Spleen (tissue), 13 donors: ENCODE measurements at places on chromosomes 3 and 15. TPM values are rescaled to one million over a fixed set of nuclear protein-coding genes. Genes with fewer than 3 reads are reported as not detected.

DNA sequence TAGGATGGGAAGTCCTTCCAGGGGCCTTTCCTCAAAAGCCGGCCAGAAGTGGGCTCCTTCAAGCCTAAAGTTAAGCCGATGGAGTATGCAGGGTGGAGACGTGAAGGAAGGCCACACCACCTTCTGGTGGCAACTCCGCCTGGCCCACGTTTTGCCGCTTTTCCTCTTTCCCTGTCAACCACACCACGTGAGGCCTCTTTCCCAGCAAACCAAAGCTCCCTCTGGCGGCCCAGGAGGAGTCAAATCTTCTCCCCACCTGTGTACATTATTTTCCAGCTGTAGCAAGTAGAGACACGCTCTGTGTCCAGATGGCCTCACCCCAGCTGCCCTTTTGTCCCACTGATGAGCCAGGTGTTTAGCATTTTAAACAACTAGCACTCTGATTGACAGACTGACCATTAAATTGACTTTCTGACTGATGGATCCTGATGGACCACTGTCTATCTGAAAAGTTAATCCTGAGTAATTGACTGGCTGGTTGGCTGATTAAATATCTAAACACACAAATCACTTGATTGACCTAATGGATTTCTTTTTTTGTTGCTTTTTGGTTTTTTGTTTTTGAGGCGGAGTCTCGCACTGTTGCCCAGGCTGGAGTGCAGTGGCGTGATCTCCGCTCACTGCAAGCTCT, 59.6 kb upstream of the ZBTB38 start:
- peaks cover 5% of the 10 kb centered on the region for H3K4me1 ChIP-seq
- H3K36me3 ChIP-seq: no peaks in the 10 kb centered on the region
- DNase-seq: no peak
- H3K27me3 ChIP-seq: no peaks in the 10 kb centered on the region
- no peak overlapping the region for H3K27ac ChIP-seq
- H3K4me3 ChIP-seq: no peak overlapping the region

The FOXL2 gene
- not detected for polyA plus RNA-seq

DNA sequence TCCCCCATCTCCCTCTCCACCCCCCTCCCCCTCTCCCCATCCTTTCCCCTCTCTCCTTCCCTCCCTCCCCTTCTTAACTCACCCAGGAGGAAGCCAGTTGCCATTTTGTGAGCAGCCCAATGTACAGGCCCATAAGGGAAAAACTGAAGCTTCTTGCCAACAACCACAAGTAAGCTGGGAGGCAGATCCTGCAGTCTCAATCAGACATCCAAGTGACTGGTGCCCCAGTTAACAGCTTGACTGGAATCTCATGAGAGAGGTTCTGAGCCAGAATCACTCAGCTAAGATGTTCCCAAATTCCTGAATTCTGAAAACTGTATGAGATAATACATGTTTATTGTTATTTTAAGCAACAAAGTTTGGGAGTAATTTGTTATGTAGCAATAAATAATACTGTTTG, 90.7 kb downstream of the C3orf70 start:
- no peak overlapping the region for H3K27ac ChIP-seq
- DNase-seq: no peak

The SCN5A gene
- 0.02 TPM for polyA plus RNA-seq

DNA sequence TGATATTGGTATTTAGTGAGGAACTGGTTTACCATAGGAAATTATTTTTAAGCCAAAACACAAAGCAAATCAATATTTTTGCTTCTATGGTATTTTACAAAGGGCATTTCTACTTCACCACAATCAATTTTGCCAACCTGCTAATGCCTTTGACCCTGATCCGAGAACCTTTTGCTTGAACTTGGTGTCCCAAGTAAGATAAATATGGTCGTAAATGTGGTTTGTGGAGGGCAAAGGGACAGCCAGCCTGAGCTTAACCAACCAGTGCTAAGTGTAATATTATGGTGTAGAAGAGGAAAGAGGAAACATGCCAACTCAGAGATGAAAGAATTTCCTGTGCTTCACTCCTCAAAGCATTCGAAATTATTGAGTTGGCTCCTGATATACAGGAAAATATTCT, 148.4 kb downstream of the C3orf38 start:
- H3K4me3 ChIP-seq: no peak overlapping the region
- no peak overlapping the region for H3K27ac ChIP-seq
- no peaks in the 10 kb centered on the region for H3K4me1 ChIP-seq
- no peaks in the 10 kb centered on the region for H3K36me3 ChIP-seq

DNA sequence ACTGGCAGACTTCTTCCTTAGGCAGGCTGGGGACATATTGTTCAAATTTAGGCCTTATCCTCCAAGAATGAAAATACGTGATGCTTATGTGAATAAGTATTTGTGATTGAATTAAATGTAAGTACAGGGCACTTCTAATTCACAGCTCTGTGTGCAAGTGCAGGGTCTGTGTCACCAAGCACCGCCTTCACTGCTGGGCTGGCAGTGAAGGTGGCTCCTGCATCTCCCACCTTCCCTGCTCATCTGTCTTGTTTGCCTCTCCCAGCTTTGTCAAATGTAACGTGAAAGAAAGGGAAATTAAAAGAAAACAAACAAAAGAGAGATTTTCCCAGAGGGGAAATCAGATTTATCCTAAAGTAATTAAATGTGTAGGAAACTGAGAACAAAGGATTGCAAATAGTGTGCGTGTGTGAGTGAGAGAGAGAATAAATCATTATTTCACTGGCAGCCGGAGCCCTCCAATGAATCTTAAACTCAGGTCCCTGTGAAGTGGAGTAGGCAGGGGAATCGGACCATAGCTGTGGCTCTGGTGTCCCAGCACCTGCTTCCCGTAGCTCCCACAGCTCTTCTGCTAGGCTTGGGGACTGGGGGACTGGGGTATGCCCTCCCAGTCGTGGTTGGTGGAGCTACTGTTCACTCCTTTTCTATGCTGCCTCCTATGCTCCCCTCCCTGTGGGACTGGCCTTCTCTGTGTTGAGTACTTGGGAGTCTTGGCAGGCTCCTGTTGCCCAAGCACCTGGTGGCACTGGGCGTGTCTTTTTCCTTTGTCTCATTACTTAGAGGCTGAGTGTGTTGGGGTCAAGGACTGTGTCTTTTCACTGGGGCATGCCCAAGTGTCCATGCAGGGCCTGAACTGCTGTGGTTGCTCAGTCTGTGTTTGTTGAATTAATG, 222.2 kb downstream of the EPHB1 start:
- H3K27ac ChIP-seq: no peak overlapping the region
- H3K36me3 ChIP-seq: no peaks in the 10 kb centered on the region
- H3K4me3 ChIP-seq: no peak overlapping the region
- no peak for DNase-seq
- no peaks in the 10 kb centered on the region for H3K27me3 ChIP-seq

- no peaks in the 10 kb centered on the region for H3K36me3 ChIP-seq
- peak overlapping the region; percentile 22 for H3K4me3 ChIP-seq
- H3K27me3 ChIP-seq: peaks cover 28% of the 10 kb centered on the region
- H3K27ac ChIP-seq: peak overlapping the region; percentile 2
These were observed 31.5 kb upstream of the RPS17 start for GRCh38 chr15:82571722-82572222.

DNA sequence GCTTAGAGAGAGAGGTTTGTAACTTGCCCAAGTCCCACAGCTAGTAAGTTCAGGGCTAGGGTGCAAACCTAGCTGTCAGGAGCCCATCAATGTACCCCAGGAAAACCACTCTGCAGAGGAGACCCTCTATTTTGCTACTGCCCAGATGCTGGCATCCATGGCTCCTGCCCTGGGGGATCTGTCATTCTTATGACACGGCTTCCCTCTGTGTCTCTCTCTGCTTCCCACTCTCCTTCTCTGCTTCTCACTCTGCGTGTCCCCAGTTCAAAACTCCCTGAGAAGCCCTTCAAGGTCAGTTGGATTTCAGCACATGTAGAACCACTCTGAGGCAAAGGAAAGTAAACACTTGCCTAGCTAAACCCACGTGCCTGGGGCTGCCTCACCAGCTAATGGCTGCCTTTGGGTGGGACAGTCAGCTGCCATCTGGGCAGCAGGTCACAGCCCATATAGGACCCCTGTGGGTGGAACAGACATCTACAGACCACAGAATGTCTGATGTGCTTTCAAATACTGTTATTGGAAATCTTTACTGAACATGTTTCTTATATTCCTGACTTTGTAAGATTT, 29.4 kb upstream of the SLCO2A1 start:
- no peaks in the 10 kb centered on the region for H3K27me3 ChIP-seq
- no peak overlapping the region for H3K4me3 ChIP-seq
- H3K4me1 ChIP-seq: peaks cover 20% of the 10 kb centered on the region
- peak; percentile 46 for DNase-seq
- no peak overlapping the region for H3K27ac ChIP-seq

DNA sequence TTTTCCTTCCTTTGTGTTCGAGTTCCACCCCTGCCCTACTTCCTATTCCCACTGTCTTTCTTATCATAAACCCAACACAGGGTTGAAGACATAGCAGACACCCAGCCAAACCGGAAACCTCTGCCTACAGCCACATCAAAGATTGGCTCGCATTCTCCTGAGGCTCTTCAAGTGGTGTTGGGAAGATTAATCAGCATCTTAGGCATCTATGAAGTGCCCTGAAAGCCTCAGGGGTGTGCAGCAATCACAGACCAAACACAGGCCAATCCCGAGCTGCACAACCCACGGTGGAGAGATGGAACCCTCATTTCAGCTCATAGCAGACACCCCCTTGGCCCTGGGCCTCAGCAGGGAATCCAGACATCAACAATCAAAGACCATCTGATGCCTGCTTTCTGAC, 255.9 kb downstream of the XXYLT1 start:
- no peaks in the 10 kb centered on the region for H3K27me3 ChIP-seq
- H3K27ac ChIP-seq: no peak overlapping the region
- no peak for DNase-seq
- H3K4me3 ChIP-seq: no peak overlapping the region

DNA sequence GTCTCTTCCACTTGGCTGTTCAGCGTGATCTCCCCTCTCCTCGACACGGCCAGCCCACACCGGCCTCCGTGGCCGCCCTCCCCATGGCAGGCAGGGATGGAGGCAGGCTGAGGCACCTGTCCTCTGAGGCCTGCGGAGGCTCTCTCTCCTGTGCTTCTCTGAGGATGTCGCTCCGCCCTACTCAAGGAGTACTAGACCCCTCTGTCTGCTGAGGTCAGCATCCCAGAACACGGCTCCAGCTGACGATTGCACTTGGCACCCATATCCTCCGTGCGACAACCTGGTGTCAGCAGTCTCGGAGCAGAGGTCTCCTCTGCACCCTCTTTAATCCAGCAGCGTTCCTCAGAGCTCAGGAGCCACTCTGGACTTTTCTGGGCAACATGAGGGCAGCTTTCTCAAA, 322.6 kb downstream of the OCA2 start:
- H3K4me3 ChIP-seq: no peak overlapping the region
- DNase-seq: no peak
- no peaks in the 10 kb centered on the region for H3K4me1 ChIP-seq
- no peaks in the 10 kb centered on the region for H3K36me3 ChIP-seq
- H3K27me3 ChIP-seq: no peaks in the 10 kb centered on the region

The GOLGA6A gene
- polyA plus RNA-seq: 0.03 TPM

- DNase-seq: no peak
- H3K4me3 ChIP-seq: no peak overlapping the region
- no peak overlapping the region for H3K27ac ChIP-seq
- no peaks in the 10 kb centered on the region for H3K27me3 ChIP-seq
- H3K36me3 ChIP-seq: no peaks in the 10 kb centered on the region
These were observed 16.3 kb downstream of the BHLHE40 start for GRCh38 chr3:4995500-4996053.

GRCh38 chr15:86154705-86155104, 75.0 kb downstream of the AGBL1 start:
- H3K4me3 ChIP-seq: no peak overlapping the region
- H3K27ac ChIP-seq: no peak overlapping the region
- no peak for DNase-seq
- H3K4me1 ChIP-seq: no peaks in the 10 kb centered on the region
- H3K36me3 ChIP-seq: no peaks in the 10 kb centered on the region

The KNG1 gene
- not detected for polyA plus RNA-seq

GRCh38 chr3:168250415-168250861, 154.7 kb upstream of the GOLIM4 start:
- H3K27me3 ChIP-seq: peaks cover 45% of the 10 kb centered on the region
- H3K4me3 ChIP-seq: no peak overlapping the region
- peaks cover 21% of the 10 kb centered on the region for H3K4me1 ChIP-seq
- no peaks in the 10 kb centered on the region for H3K36me3 ChIP-seq

The MRAS gene
- polyA plus RNA-seq: 4.1 TPM

DNA sequence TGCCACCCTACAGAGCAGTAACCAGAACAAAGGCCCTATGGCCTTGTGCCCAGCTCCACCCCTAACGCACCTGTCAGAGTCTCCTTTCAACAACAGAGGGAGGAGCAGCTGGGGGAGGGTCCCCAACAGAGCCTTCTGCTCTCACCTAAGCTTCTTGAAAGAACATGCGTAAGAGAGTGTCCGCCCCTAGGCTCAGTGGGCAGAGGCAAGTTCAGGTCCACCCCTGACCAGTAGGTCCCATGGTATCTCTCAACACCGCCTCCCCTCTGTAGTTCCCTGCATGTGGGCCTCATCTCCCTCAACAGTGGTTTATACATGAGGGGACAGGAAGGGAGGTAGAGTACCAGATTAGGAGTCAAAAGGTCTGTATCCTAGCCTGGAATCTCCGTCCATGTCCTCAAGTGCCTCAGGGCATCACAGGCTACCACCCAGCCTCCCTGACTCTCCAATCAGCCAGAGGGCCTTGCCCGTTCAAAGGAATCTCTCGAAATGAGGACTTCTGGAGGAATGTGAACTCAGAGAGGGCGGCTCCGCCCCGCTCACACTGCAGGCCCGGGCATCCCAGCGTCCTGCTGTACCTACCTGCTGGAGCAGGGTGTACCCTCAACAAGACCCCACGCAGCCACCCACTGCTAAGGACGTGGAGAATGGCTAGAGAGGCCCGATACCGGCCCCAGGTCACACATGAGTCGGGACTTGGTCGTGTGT, 680 bp downstream of the POC1A start:
- DNase-seq: peak; percentile 84
- peak overlapping the region; percentile 93 for H3K27ac ChIP-seq
- H3K27me3 ChIP-seq: no peaks in the 10 kb centered on the region
- peak overlapping the region; percentile 66 for H3K4me3 ChIP-seq

The DPPA4 gene
- 0.41 TPM for polyA plus RNA-seq

GRCh38 chr3:18630295-18630694, 205.2 kb upstream of the SATB1 start:
- no peaks in the 10 kb centered on the region for H3K4me1 ChIP-seq
- no peak overlapping the region for H3K4me3 ChIP-seq
- no peaks in the 10 kb centered on the region for H3K36me3 ChIP-seq
- no peaks in the 10 kb centered on the region for H3K27me3 ChIP-seq
- H3K27ac ChIP-seq: no peak overlapping the region
- DNase-seq: no peak

- no peaks in the 10 kb centered on the region for H3K36me3 ChIP-seq
- peaks cover 9% of the 10 kb centered on the region for H3K27me3 ChIP-seq
- H3K27ac ChIP-seq: no peak overlapping the region
- no peak for DNase-seq
- no peaks in the 10 kb centered on the region for H3K4me1 ChIP-seq
- H3K4me3 ChIP-seq: no peak overlapping the region
These were observed 182.4 kb downstream of the SV2B start for GRCh38 chr15:91282486-91282885.

DNA sequence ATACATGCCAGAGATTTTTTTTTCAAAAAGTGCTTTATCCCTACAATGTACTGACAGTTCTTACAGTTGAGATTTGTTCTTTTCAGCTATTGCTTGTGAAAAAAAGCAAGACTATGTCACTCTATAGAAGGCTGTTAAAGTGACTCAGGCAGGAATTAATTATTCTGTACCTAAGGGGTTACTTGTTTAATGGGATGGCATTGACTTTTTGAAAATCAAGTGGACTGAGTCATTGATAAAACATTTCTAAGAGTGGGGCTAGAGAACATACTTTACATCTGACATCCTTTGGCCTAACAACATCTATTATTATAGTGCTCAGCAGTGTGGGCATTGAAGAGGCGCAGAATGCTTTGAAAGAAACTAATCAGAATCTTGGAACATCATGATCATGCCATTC, 34.3 kb downstream of the INTS14 start:
- H3K4me3 ChIP-seq: no peak overlapping the region
- H3K4me1 ChIP-seq: no peaks in the 10 kb centered on the region
